ENCODE measurements at places on chromosomes 12 and 14.
A peak's percentile ranks its signal among the peaks of the same experiment; 100 is the strongest.

DNA sequence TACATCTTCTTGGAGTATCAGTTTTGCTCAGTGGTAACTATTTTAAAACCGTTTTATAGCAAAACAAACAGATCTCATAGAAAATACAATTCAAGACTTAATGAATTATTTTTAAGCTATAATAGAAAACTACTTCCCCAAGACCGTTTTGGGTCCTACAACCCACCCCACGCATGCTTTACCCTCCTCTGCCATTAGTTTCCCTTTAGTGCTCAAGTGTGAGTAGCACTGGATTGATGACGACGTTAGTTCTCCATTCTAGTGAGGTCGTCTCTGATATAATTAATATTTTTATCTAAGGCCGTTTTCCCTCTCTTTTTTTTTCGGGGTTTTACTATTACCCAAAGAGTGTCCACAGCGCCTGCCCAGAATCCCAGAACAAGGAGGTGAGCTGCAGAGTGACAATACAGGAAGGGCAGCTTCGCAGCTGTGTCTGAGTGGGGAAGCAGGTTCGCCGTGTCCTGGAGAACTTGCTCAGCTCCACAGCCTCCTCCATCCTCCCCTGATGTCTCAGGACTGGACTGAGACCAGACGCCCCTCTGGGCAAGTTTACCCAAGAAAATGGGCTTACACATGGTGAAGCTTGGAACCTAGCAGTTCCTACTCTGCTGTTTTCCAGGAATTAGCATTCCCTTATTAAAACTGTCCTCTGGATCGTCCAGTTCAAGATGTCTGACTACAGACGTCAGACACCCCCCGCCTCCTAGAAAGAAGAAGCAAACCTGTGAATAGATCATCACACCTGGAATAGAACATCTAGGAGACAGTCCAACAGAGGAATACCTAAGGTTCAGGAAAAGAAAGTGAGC lies 31.9 kb upstream of the MON2 start:
- DNase-seq = no peak

- no peak for DNase-seq
Observed at GRCh38 chr14:91420686-91421085, 3.1 kb upstream of the CCDC88C start.

GRCh38 chr12:25434515-25434914 lies 118.6 kb downstream of the LMNTD1 start:
- DNase-seq = no peak

- DNase-seq = no peak
Observed at GRCh38 chr14:37869633-37870032, 274.2 kb downstream of the TTC6 start.

GRCh38 chr14:25658988-25659387 lies 609.0 kb upstream of the STXBP6 start:
- DNase-seq = no peak

GRCh38 chr14:76939015-76939742 lies 89.3 kb downstream of the IRF2BPL start:
- no peak for DNase-seq

DNA sequence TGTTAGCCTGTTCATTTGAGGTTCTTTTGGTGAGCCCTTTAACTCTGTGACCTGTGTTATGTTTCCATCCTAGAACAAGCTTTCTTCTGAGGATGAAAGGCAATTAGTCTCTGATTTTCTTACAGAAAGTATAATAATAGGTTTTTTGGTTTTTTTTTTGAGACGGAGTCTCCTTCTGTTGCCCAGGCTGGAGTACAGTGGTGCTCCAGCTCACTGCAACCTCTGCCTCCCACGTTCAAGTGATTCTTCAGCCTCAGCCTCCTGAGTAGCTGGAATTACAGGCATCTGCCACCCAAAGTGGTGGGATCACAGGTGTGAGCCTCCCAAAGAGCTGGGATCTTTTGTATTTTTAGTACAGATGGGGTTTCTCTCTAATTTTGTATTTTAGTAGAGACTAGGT lies 52.7 kb upstream of the SYNE2 start:
- no peak for DNase-seq

GRCh38 chr12:96132819-96133218 lies 61.4 kb upstream of the ELK3 start:
- no peak for DNase-seq

- DNase-seq = no peak
Observed at GRCh38 chr12:27998658-27999057, 26.1 kb upstream of the PTHLH start.

DNA sequence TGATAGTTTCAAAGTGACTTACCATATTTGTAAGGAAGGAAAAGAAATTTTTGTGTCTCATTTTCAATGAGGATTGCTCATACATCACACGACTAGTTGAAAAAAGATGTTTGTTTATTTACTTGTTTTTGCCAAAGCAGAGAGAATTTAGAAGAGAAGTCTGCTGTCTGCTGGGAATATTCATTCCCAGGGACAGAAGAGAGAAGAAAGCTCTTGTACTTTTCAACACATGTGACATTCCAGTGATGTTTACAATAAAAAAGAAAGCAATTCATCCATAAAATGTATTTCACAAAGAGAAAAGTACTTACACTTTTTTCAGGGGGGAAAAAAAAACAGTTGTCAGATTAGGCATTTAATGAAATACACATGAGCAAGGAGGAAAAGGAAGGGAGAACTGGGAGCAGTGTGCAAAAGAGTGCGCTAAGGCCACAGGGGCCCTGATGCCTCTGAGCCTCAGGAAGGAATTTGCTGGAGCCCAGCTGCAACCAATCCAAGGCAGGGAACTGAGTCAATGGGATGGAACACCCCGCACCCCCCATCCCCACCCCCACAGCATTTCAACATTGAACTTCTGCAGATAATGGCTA lies 115.0 kb downstream of the RPAP3 start:
- DNase-seq = no peak

GRCh38 chr12:64687816-64688215 lies 71.4 kb downstream of the GNS start:
- no peak for DNase-seq

- no peak for DNase-seq
Observed at GRCh38 chr12:47188576-47189441, 109.0 kb upstream of the AMIGO2 start.

GRCh38 chr14:28875934-28876571 lies 109.5 kb downstream of the FOXG1 start:
- DNase-seq = no peak

DNA sequence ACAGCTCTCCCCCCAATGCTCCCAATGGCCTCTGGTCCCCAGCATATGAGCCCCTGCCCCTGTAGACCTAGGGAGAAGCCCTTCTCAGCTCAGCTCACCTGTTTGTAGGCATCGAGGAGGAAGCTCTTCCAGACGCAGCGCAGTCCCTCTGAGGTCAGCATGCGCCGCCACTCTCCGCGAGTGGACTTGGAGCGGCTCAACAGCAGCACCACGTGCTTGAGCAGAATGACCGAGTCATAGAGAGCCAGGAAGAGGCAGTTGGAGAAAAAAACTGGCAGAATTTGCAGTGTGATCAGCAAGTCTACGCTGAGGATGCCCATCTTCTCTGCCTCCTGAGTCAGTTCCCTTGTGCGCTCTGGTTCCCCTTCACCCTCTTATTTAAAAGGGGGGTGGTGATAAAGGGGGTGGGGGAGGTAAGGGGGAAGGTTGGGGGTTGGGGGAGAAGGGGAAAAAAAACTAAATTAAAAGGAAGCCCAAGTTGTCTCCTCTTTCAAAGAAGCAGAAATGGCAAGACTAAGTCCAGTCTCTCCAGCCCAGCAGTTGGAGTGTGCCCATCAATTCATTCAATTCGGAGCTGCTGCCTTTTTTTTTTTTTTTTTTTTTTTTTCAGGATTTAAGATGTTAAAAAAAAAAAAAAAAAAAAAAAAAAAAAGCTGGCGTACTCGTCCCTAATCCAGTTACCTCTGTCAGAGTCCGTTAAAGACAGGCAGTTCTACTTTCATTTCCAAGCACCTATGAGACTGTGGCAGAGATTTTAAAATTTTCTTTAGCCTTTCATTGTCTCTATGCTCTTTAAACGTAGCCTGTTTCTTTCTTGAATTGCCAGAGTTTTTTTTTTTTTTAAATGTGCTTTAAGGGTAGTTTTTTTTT lies at the start of gene DIO2:
TSS of gene DIO2 (minus strand) at position 352 of the 870 bp plus-strand sequence. CDS start at position 320, 32 bp downstream.
- no peak for DNase-seq

GRCh38 chr14:23361320-23361719 lies 3.7 kb downstream of the EFS start:
- no peak for DNase-seq

GRCh38 chr12:114415525-114415868 lies 9.6 kb upstream of the TBX5 start:
- no peak for DNase-seq

- DNase-seq = no peak
Observed at GRCh38 chr12:120866108-120866507, 38.0 kb downstream of the SPPL3 start.

- DNase-seq = no peak
Observed at GRCh38 chr12:20024194-20024593, 344.1 kb upstream of the PDE3A start.

GRCh38 chr14:71237556-71237955 lies 330.3 kb downstream of the PCNX1 start:
- DNase-seq = no peak

DNA sequence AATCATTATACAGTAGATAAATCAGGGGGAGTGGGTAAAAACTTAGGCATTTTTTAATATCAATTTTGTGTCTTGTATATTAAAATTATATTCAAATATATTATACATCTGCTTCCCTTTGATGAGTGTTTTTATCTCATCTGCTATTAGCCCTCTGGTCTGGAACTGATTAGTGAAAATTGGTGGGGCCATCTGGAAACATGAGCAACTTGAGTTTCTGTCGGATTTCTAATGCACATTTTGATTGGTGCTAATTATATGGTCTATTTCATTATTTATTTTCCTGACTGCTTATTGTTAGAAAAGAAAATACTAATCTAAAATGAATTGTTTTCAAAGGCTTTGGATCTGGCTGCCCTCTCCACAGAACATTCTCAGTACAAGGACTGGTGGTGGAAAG lies 28.2 kb downstream of the TTC8 start:
- DNase-seq = no peak

DNA sequence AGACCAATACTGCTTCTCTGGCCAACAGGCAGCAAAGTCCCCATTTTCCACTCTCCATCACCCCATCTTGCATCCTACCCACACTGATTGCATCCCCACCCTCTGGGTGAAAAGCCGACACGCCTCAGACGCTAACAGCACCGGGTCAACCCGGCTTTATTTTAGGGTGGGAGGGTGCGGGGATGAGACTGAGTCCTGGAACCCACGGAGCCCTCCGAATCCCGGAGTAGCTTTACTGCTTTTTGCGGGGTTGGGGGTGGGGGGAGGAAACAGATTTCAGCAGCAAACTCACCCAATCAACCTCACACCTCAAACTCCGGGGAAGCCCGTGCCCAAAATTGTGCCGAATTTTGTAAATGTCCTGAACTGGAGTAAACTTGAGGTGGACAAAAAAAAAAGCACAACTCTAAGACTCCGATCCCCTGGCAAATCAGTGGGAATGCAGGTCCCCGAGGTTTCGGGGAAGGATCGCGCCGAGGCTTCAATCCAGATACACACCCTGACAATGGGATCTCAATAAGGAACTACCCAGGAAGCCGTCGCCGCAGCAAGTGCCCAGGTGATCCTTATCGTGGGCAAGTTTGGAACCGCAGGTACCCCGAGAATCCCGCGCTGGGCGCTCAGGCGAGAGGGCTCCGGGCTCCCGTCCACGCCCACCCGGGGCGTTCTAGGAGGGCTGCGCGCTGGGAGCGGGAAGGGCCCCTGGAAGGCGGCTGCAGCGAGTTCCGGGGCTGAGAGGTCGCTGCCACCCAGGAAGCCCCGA lies 1.1 kb downstream of the GCH1 start:
- peak; percentile 20 for DNase-seq

GRCh38 chr12:111685811-111686573 lies at the start of the genes ACAD10 and BRAP:
TSS of gene ACAD10 (plus strand) at chr12:111686053. CDS start at chr12:111692710, 6,657 bp downstream.
TSS of gene BRAP (minus strand) at chr12:111685956. CDS start at chr12:111685792, 164 bp downstream.
- DNase-seq = peak; percentile 93

DNA sequence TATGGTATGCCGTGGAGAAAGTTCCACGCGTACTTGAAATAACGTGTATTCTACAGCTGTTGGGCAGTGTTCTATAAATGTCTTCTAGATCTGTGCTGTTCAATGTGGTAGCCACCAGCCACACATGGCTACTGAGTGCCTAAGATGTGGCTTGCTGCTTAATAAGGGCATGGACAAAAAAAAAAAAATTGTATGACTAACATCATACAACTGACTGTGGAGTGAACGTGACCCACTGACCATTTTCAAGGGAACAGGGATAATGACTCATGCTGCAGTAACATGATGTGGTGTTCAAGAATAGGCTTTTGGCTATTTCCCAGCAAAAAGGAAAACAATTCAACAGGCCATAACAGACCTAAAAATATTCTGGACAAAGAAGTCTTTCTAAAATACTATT lies 13.0 kb downstream of the ATG14 start:
- no peak for DNase-seq

DNA sequence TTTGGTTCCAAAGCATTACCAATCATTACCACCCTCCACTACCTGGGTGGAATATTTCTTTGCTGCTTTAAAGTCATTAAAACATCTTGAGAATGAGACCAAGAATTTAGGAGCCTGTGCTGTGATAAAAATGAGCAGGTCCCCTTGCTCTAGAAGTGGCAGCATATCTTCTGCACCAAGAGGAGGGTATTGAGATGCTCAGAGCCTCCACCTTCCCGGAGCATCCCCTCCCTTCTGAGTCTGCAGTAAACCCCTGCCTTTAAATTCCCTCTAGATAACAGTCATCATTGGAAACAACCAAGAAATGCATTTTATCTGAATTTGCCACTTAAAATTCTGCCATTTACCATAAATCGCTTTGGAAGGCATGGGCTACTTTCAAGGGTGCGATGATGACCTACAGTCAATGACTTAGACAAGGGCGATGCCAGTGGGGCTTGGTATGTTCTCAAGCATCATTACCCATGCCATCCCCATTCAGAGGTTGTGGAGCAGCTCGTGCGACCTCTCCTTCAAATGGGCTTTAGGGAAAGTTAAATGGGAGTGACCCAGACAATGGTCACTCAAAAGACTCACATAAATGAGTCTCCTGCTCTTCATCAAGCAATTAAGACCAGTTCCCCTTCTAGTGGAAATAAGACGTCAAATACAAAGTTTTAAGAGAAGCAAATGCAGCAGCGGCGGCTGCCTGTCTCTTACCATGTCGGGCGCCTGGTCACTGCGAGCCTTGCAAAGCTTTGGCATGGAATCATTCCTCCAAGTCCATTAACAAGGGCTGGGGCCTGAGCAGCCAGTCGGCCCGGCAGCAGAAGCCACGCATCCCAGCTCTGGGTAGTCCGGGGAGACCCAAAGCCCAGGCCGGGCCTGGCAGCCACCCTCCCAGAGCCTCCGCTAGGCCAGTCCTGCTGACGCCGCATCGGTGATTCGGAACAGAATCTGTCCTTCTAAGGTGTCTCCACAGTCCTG lies 334.5 kb downstream of the TMEM121 start:
- no peak for DNase-seq

DNA sequence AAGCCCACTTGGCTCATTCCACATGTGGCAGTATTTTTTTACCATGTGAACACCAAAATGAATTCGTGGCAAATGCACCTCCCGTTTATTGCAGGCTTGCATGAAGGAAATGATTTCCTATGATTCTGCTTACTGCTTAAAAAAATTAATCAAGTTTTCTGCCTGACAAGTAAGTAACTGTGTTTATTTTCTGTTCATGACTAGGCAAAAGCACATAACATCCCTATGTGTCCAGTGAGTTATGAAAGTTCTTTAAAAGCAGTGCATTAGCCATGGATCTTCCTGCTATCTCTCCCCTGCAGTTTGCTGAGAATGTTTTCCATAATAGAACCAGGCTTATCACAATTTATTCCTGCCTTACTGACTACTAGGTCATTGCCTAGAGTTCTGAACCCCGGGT lies 20.4 kb downstream of the GPR65 start:
- no peak for DNase-seq

All from stimulated activated CD4-positive, alpha-beta T cell treated with anti-CD3 and anti-CD28 coated beads, Interleukin-4, amount 100 ng/mL, for 24 hours (primary cell).